Astrocyte of the cerebellum (primary cell): ENCODE measurements at places on chromosomes 6 and 20.

GRCh38 chr6:30766461-30767157, 22.3 kb upstream of the IER3 start:
- DNase-seq = no peak

- no peak for DNase-seq
Observed at GRCh38 chr6:45423824-45424450, 46.2 kb upstream of the SUPT3H start.

DNA sequence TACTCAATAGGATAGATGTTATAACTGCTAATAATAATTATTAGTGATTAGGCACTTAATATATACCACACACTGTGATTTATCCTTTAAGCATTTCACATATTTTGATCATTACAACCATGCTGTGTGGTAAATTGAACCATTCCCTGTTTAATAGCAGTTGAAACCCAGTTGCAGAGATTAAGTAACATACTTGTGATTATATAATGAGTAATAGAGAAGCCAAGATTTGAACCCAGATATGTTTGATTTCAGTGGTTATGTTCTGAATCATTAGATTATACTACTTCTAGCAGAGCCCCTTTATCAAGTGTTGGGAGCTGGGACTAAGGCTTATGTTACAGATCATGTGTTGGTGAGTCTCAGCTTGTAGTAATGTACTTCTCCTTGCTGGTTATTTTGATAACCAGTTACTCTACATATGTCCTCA, 44.1 kb downstream of the STK4 start:
- DNase-seq = no peak

GRCh38 chr20:23286346-23286745, 64.2 kb upstream of the NXT1 start:
- DNase-seq = no peak

DNA sequence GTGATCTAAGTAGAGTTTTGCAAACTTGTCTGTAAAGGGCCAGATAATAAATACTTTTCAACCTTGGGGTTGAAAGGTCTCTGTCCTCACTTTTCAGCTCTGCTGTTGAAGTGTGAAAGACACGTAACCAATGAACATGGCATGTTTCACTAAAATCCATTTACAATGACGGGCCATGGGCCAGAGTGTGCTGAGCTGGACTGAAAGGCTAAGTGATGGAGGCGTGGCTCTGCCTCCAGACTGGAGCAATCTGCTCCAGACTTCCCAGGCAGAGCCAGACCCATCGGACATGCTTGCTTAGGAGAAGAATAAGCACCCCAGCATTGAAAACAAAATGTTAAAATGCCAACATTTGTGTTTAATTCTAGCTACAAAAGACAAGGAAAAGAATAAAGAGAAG, 41.4 kb downstream of the SCAND1 start:
- DNase-seq = no peak

GRCh38 chr6:20891161-20891560, 356.9 kb downstream of the CDKAL1 start:
- no peak for DNase-seq

DNA sequence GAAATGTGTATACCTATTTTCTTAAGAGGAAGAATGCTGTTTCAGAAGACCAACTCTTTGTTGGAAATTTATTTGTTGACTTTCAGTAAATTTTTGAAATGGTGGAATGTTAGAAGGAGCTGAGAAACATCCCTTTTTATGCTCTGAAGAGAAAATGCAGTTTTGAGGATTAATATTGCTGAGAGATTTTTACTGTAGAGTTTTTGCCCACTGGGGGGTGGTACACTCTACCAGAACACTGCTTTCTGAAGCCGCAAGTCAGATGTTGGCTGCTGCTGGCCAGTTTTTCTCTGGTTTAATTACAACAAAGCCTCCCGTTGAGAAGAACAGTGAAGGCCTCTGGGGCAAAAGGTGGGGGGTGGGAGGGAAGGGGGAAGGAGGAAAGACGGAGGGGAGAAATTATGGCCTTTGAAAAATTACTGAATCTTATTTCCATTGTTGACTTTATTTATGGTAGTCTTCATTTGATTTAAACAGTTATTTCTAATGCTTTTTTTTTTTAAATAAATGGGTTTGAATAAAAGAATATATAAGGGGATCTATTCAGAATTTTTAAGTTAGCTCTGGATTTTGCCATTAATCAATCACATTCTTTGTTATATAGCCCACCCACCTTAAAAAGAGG, 3.0 kb downstream of the FLRT3 start:
- peak; percentile 55 for DNase-seq

GRCh38 chr6:162147281-162147680, 580.3 kb downstream of the PRKN start:
- no peak for DNase-seq

DNA sequence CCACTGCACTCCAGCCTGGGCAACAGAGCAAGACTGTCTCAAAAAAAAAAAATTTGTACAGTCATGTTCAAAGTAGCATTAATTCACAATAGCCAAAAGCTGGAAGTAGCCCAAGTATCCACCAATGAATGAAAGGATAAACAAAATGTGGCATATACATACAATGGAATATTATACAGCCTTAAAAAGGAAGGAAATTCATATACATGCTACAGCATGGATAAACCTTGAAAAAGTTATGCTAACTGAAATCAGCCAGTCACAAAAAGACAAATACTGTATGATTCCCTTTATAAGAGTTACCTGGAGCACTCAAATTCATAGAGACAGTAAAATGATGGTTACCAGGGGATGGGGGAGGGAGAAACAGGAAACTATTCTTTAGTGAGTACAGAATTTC, 15.7 kb downstream of the EEF1A1 start:
- no peak for DNase-seq
